PC-3 (cell line): ENCODE measurements at places on chromosomes 1 and 21. TPM values are rescaled to one million over a fixed set of nuclear protein-coding genes. Genes with fewer than 3 reads are reported as not detected.

PLA2G4A gene
- total RNA-seq: 1.3 and 2.3 TPM in 2 replicates

MROH9 gene
- total RNA-seq: not detected in 2 replicates

PGBD5 gene
- total RNA-seq: under 0.01 TPM in 1 of 2 replicates, not detected in the other

TFF2 gene
- 21.1 and 22.9 TPM in 2 replicates for total RNA-seq

COL8A2 gene
- total RNA-seq: 0.26 and 0.58 TPM in 2 replicates

LMX1A gene
- total RNA-seq: not detected in 2 replicates

RHCE gene
- 1.1 and 1.4 TPM in 2 replicates for total RNA-seq

IFNLR1 gene
- total RNA-seq: 8.9 and 9.5 TPM in 2 replicates

AMPD1 gene
- total RNA-seq: not detected in 2 replicates

BNIPL gene
- total RNA-seq: 0.51 and 2.4 TPM in 2 replicates

FOXE3 gene
- not detected in 2 replicates for total RNA-seq

MEAF6 gene
- 87.0 and 90.9 TPM in 2 replicates for total RNA-seq

SPRR2B gene
- total RNA-seq: not detected in 2 replicates

SFN gene
- total RNA-seq: 411 and 577 TPM in 2 replicates

ESRRG gene
- total RNA-seq: 1.1 and 1.7 TPM in 2 replicates

GJA4 gene
- total RNA-seq: not detected in 2 replicates

GRCh38 chr1:78240191-78240590, 194.4 kb downstream of the GIPC2 start:
- DNase-seq: no peak

- no peak for DNase-seq
These were observed 34.0 kb downstream of the GLIS1 start for GRCh38 chr1:53704804-53705445.

DNA sequence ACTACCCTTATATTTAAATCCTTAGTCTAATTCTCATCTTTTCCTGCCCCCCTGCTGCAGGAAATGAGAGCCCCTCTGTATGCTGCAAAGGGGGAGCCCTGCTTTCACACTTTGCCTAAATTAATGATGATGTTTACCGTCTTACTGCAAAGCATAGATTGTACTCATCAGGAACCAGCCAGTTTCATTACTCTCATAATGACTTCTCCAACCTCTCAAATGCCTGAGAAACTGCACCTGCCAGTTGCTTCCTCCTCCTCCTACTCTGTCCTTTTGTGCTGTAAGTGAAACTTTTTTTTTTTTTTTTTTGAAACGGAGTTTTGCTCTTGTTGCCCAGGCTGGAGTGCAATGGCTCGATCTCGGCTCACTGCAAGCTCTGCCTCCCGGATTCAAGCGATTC, 101.7 kb downstream of the ADSS2 start:
- DNase-seq: no peak

DNA sequence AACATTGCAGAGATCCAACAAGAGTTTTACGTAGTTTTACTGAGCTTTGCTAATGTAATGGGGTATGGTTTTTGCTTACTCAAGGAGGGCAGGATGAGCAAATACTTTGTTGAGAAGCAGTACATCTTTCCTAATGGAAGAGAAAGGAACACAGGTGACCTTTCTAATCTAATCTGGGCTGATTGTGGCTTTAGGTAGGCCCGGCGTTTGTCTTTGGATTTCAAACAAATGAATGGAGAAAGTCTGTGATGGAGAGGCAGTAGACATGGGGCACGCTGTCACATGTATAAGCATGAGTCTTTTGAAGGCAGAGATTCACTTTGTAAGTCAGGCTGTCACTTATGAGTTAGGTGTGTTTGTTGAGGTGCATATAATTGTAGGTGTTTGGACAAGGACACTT, 1.7 kb downstream of the PLEKHM2 start:
- DNase-seq: no peak

DNA sequence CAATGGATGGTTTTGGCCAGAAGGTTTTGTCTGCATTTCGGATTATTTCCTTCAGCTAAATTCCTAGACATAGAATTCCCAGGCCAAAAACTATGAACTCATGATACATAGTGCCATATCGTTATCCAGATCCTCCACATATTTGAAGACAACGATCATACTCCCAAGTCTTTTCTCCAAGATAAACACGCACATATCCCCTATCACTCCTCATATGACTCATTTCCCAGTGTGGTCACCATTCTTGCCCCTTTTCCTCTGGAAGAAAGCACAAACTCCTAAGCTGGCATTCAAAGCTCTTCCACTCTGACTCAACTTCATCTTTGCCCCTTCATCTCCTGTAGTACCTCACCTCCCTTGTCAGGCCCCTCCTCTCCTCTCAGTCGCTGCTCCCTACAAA, 277.6 kb downstream of the PLPP3 start:
- DNase-seq: peak; percentile 85

GRCh38 chr1:83033682-83034081, 965.2 kb downstream of the TTLL7 start:
- DNase-seq: peak; percentile 79

- no peak for DNase-seq
These were observed 436.7 kb downstream of the NCAM2 start for GRCh38 chr21:21434944-21435343.

GRCh38 chr1:87274851-87275250, 53.8 kb upstream of the LMO4 start:
- no peak for DNase-seq

- DNase-seq: no peak
These were observed 33.2 kb downstream of the STUM start for GRCh38 chr1:226581650-226582330.

- no peak for DNase-seq
These were observed 75.2 kb downstream of the UCK2 start for GRCh38 chr1:165902565-165902964.

DNA sequence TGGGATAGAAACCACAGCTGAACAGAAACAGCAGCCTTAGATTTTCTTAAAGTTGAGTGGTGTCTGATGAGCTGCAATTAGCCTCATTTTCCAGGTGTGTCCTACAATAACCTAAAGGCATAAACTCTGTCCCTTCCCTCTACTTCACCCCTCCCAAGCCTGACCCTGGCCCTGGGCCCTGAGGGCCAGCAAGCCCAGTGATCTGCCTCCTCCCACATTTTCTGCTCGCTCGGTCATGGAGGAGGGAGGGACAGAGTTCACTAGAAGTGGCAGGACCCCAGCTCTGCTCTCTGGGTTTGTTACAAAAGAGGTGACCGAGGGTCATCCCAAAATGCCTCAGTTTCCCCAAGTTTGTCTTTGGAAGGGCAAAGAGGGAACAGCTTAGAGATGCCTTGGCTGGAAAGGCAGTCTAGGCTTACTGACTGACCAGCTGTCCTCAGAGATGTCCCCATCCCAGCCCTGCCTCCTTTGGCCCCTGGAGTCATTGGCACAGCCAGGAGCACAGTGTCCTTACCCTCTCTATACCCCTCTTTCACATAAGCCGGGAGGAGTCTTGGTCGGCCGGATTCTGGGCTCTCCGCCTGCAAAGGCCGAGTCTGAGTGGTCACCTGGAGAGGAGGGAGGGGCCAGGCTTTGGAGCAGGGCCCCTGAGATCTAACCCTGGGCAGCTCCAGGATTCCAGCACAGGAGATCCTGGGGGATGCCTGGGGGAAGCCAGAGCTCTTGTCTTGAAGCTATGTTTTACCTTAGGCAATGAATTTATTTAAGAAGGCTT, 172.7 kb downstream of the PTPRU start:
- no peak for DNase-seq

DNA sequence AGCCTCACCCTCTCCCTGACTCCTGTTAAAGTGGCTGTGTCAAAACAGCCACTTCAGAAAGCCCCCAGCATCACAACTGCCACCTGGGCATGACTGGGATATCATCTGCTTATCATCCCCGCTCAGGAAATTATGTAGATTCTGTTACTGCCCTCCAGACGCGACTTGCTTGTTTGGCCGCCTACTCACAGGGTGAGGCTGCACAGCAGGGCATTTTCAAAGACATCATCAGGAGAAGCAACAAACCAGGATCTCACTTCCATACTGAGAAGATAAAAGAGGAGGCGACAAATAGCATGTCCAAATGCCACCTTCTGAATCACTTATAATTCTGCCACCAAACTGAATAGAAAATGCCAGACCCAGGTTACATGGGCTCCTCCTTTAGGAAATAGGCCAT, 94.8 kb downstream of the MIS18A start:
- no peak for DNase-seq

GRCh38 chr1:64550946-64551605, 81.1 kb downstream of the CACHD1 start:
- DNase-seq: no peak

- DNase-seq: peak; percentile 47
These were observed 694 bp downstream of the ZBTB7B start for GRCh38 chr1:155003227-155003765.

DNA sequence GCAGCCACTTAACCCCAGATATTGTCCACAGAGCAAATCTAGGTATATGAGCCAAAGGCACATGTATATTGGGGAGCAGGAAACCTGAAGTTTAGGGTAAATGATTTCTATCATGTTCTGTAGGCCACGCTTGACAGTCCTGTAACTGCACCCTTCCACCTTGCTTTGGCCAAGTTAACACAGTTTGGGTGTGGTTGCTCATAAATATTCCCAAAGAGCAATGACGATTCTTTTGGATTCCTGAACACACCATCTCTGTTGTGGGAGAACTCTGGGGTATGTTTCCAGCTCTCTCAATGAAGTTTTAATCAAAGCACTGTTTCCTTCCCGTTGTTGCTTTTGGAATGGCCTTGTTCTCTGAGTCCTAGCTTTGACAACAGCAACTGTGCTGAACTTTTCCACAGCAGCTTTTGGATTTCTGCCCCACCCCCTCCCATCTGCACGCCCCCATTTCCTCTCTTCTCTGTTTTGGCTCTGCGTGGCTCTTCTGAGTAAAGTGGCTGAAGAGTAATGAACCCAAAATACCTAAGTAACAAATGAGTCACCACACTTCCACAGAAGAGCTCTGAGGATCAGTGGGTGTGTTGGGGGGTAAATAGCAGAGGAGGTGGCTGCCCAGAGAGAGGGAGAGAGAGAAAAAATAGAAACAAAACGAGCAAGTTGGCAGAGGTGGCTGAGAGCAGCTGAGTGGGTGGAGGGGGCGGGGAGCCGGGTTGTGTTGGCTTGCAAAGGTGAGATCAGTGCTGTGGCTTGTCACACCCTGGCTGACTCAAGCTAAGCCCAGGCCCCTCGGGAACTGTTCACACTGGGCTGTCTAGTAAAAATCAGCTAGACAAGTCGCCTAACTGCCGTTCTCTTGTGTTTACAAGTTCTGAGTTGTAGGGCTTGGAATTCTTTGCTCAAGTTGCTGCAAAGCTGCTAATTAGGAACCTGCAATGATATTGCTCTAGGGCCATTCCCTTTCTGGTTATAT, 26.9 kb upstream of the RAP1A start:
- peak; percentile 90 for DNase-seq

- DNase-seq: no peak
These were observed 285.2 kb downstream of the PCP4 start for GRCh38 chr21:40152476-40152875.

DNA sequence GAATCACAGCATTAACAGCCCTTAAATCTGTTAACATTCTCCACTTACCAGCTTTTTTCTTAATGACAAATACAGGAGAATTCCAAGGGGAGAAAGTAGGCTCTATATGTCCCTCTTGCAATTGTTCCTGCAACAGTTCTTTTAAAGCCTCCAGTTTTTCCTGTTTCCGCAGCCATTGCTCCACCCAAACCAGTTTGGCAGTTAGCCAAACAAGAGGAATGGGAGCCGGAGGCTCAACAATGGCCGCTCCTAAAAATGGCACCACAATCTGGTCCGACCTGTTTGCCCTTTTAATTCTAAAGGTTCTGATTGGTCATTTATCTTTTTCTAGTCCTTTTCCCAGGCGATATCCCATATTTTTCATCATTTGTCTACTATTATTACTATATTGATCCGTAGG, 14.0 kb upstream of the L1TD1 start:
- peak; percentile 83 for DNase-seq

GRCh38 chr1:155864393-155864792, 5.0 kb downstream of the SYT11 start:
- no peak for DNase-seq

GRCh38 chr1:228075801-228076271, 6.7 kb upstream of the ARF1 start:
- no peak for DNase-seq

- no peak for DNase-seq
These were observed 5.9 kb downstream of the FNDC10 start for GRCh38 chr1:1593834-1594601.

DNA sequence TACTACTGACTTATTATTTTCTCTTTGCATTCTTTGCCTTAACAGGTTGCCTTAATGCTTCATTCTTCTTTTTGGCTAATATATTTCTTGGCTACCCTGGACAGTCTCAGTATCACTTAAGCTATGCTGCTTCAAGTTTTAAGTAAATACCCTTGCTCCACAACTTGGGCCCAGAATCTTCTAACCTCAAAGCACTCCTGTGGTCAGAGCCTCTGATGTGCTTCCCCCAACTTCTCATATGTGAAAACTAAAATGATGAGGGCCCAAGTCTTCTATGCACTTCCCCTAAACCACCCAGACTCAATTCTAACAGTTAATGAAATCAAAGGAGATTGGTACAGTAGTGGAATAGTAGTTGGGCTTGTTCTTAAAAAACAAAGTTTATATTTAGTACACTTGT, 314.1 kb downstream of the PLPP3 start:
- no peak for DNase-seq

DNA sequence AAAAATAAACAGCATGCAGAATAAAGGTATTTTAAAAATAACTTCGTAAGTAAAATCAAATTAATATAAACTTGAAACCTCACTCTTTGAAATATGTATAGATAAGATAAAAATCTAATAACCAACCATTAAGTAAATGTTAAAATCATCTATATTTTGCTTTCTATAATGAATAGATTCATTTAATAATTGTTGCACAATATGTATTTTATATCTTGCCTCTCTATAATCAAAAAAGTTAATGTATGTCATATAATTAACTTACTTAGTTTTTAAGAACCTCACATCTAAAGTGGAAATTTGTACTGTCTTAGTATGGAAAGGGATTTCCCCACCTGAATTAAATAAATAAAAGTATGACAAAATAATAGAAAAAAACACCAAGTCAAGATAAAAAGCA, 42.4 kb upstream of the RBM34 start:
- DNase-seq: no peak

DNA sequence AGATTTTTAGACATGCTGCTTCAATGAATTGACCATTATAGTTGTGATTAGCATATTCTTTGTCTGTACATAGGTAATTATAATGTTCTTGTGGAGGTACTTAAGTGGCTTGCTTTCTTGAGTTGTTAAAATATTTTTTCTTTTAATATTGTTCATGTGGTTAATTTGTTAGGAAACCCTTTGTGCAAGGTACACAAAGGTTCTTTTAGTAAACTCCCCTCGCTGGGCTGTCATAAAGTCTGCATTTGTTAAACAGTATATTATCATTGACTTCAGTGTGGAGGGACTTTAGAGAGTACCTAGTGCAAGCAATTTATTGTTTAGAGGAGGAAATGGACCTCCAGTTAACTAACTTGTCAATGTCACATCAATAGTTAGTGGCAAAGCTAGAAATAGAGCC, 52.5 kb downstream of the DISP1 start:
- DNase-seq: no peak

- DNase-seq: no peak
These were observed 265.8 kb upstream of the RAB4A start for GRCh38 chr1:229005097-229005496.

GRCh38 chr1:54811739-54812655, 10.9 kb upstream of the TTC22 start:
- no peak for DNase-seq
